Suppressor macrophage treated with lipopolysaccharide for 4 hours (primary cell): ENCODE measurements at places on chromosomes 16 and 17.

GRCh38 chr17:81009136-81009535 is 17.5 kb downstream of the CHMP6 start:
- peak; percentile 25 for DNase-seq

DNA sequence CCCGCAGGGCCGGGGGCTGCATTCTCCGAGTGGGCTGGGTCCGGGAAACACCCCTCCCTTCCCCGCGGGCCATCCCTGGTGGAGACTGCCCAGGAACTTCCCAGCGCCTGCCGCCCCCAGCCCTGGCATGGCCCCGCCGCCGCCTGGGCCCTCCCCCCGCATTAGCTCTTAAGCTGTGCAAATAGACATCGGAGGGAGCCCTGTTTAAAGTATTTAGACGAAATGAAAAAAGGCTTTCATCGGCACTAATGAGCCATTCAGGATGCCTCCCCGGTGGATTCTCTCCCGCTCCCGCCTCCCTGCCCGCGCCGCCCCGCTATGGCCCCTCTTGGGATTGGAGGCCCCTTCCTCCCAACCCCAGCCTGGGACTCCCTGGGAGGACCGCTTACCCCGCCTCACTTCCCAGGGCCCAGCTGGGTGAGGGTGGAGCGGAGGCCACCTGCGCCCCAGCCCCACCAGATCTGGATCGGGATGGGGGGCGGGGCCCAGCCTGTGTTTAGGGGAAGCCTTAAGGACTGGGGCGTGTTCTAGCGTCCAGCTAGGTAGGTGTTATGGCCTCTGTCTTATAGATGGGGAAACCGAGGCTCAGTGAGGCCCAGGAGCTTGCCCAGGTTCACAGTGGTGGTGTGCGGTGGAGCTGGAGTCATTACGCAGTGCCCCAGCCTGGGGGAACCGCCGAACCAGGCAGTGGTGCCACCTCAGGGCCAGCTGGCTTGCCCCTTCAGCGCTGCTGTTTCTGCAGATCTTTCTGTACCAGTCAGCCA is 19.7 kb downstream of the SEZ6 start:
- DNase-seq = no peak

- no peak for DNase-seq
Observed at GRCh38 chr17:73444021-73444420, 132.2 kb upstream of the CDC42EP4 start.

GRCh38 chr17:41211845-41212466 is 14.5 kb upstream of the KRTAP9-2 start:
- no peak for DNase-seq

GRCh38 chr17:77496831-77497577 is 356.2 kb downstream of the SEC14L1 start:
- no peak for DNase-seq

GRCh38 chr17:31878703-31879073 is 19.6 kb upstream of the COPRS start:
- no peak for DNase-seq
